ENCODE measurements at places on chromosomes 16 and 17. TPM values are rescaled to one million over a fixed set of nuclear protein-coding genes. Genes with fewer than 3 reads are reported as not detected.

HOXB5 gene
- polyA plus RNA-seq, result 2.7 TPM

MYH8 gene
- polyA plus RNA-seq, result 0.05 TPM

DNA sequence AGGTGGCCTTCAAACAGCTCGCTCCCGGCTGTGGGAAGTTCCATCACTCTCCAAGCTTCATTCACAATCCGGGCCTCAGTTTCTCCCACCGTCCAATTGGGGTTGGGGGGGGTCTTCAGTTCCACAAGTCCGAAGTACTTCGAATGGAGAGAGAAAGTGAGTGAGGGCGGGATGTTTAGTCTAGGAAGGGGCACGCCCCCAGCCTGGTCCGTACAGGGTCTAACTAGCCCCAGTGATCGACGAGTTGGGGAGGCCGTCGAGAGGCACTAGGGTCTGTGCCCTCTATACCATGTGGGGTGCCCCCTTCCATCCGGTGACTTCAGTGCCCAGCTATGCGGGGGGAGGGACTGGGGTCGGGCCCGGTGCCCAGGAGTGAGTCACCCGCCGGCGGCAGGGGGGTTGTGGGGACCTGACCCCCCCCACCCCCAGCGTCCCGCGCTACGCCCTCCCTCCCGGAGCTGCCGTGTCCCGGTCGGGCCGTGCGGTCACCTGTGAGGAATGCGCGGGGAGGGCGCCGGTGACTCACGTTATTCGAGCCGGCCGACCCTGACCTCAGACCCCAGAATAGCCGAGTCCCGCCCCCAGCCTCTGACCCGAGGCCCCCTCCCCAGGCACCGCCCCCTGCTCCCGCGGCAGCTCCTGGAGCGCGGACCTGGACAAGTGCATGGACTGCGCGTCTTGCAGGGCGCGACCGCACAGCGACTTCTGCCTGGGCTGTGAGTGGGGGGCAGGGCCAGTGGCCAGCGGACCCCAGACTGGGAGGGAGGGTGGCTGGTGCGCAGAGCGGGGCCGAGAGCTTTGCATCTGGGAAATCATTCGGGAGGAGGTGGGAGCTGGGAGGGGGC lies 658 bp downstream of the TNFRSF12A start:
- DNase-seq, result peak; percentile 77

- no peak for DNase-seq
Measured at GRCh38 chr16:73775841-73776388, 520.7 kb upstream of the PSMD7 start.
